ENCODE measurements at places on chromosomes 6 and 20.

DNA sequence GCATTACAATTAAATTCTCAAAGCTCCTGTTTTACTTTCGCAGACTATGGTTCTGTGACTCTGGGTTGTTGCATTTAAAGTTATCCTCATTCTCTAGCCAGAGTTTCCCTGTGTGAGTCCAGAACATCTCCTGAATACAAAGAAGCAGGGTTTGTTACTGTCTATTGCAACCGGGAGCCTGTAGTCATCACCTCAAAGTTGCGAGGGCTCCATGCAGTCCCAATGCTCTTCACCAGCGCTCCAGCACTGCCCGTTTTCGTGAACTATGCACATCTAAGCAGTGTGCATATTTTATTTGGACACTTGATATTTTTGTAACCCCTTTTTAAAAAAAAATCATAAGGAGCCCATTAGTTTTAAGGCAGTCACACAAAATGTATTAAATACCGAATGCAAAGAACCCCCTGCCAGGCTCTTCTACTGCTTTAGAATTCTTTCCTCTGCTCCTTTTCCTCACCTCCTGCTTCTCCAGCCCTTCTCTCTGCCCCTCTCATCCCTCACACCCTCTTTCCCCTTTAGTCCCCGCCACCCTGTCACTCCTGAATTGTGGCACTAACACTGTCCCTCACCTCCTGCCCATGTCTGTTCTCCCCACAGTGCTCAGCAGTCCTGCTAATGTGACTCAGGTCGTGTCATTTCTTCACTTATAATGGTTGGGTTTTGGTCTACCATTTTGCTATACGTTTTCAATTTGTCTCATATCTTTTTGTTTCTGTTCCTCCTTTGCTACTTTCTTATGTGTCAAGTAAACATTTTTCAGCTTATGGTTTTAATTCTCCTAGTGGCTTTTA lies 1.1 kb upstream of the HLA-C start:
- DNase-seq, result no peak

DNA sequence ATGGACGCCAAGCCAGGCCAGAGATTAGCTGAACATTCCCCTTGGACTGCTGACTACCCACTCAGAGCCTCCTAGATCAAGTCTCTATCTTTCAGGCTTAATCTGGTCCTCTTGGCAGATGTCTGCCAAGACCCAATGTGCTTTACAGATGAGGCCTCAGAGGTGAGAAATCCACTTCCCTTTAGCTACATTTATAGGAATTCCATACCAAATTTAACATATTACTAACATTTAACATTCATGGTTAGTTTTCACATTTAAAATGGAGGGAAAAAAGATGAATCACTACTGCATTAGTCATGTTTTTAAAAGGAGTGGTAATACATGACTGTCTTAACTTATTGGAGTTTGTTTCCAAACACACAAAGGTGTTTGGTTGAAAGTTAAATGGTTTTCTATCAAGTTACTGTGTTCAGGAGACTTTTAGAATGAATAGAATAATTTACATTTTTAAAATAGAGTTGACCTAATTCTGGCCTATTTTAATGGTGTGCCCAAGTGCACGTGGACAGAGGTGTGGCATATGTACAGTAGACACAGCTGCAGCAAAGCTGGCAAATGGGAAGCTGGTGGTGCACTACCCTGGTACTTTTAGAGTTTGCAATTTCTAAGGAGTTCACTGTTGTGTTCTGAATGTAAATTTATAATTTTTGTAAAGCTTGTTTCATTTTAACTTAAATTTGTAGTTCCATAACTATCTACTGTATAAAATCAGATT lies 41.9 kb upstream of the CALHM6 start:
- no peak for DNase-seq

- peak; percentile 34 for DNase-seq
These were observed 60.0 kb upstream of the EZR start for GRCh38 chr6:158879180-158879579.

DNA sequence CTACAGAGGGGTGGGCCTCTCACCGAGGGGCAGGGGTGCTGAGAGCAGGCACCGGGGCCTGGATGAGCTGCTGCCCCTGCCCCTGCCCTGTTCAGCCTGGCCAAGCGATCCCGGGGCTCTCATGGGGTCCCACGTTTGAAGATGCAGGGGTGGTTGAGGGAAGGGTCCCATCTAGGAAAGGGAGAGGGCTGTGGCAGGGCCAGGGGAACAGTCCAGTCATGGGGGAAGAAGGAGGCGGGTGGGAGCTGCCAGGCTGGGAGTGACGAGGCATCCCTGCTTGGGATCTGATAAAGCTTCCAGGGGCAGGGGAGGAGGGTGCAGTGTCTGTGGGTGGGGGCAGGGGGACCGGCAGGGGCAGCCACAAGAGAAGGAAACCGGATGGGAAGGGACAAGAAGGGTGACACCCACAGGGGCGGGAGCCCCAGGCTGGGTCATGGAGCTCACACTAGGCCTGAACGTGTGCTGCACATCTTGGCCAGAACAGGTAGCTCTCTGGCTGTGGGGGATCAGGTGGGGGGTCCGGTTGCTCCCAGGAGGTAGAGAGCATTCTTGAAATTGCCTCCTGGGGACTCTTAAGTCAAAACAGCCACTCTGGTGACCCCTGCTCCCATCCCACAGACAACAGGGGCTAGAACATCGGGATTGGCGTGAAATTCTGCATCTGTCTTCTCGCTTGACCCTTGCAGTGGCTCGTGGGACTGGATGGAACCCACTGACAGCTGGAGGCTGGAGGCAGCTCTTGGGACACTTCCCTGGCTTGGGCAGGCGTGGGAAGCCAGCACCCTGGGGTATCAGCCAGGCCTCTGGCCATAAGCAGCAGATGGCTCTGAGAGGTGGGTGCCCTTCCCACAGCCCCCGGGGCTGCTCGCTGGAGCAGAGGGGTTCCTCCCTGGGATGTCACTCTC lies 58.0 kb upstream of the GATA5 start:
- DNase-seq, result no peak

DNA sequence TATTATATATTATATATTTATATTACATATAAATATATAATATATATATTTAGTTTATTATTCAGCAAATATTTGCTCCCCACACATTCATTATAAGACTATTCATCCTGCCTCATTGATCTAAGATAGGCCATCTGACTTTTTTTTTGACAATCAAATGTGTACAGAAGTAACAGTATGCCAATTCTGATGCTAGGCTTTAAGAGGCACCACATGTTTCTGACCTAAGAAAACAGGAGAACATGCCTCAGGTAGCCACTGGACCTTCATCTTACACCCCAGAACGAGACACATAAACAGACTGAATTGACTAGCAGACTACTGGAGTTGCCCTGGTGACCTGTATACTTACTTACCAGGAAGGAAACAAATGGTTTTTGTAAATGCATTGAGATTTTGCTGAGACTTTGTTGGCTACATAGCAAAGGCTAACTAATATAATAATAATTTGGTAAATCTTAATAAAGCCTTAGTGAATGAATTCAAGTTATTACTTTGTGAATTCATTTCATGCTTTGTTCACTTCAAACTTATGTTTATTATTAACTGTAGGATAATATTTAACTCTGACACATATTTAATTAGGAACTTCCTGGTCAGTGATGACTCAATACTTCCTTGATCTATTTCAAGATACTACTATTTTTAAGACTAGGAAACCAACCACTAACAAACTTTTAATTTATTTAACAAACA lies 13.4 kb upstream of the MYO6 start:
- DNase-seq, result no peak

GRCh38 chr6:144477856-144478255 lies 192.7 kb downstream of the UTRN start:
- DNase-seq, result no peak

- no peak for DNase-seq
These were observed 305.8 kb downstream of the CD83 start for GRCh38 chr6:14423330-14423729.

DNA sequence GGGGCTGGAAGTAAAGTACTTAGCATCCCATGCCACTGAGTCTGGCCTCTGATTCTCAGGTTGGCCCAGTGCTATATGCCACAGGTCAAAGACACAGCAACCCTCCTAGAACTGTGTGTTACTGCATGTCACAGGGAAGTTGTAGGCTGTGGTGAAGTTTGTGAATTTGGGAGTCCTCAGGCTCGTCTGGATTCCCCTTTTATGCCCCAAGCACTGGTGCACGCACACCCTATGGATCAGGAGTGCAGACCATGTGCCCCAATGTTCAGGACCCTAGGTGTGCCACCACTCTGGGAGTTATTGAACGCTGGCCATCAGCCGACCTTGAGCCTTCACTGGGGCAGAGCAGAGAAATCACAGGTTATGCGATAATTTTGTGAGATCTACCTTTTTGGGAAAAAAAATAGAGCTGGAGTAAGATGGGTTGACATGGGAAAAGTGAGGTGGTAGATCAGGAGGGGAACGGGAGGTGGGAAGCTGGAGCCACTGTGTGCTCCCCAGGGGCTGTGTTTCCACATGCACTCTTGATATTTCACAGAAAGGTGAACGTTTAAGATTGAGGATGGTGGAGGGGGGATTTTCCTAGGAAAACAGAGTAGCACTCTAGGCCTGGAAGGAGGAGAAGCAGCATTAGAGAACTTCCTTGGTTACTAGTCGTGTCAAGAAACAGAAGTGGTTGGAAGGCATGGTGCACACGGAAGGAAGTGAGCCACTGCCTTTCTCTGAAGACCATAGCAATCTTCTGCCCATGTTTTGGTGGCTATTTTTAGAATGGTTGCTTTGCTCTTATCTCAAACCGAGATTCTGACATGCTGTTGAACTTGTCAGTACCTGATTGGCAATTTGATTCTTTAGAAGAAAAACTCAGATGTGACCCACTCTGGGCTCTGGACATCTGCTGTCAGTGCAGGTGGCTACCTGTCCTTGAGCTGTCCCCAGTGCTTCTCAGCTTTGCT lies 44.1 kb downstream of the DUSP22 start:
- no peak for DNase-seq

DNA sequence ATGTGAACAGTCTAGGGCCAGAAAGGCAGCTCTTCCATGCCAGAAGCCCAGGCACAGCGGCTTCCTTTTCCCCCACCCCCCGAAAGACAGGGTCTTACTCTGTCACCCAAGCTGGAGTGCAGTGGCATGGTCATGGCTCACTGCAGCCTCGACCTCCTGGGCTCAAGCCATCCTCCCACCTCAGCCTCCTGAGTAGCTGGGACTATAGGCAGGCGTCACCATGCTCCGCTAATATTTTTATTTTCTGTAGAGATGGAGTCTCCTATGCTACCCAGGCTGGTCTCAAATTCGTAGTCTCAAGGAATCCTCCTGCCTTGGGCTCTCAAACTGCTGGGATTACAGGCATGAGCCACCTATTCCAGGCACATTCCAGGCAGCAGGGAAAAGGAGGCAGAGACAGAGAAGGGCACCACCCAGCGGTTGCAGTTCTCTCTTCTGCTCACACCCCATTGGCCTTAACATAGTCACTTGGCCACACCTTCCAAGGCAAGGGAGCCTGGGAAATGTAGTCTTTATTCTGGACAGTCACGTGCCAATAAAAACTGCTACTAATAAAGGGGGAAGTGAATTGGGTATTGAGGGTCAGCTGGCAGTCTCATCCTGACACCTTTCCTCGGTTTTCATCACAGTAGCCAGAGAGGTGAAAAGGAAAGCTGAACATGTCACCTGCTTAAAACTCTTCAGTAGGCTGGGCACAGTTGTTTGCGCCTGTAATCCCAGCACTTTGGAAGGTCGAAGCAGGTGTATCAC lies 205.9 kb downstream of the ZMYND8 start:
- no peak for DNase-seq

GRCh38 chr6:124303971-124304370 lies 500.3 kb downstream of the NKAIN2 start:
- no peak for DNase-seq

GRCh38 chr20:40669692-40670091 lies 19.3 kb downstream of the MAFB start:
- no peak for DNase-seq

DNA sequence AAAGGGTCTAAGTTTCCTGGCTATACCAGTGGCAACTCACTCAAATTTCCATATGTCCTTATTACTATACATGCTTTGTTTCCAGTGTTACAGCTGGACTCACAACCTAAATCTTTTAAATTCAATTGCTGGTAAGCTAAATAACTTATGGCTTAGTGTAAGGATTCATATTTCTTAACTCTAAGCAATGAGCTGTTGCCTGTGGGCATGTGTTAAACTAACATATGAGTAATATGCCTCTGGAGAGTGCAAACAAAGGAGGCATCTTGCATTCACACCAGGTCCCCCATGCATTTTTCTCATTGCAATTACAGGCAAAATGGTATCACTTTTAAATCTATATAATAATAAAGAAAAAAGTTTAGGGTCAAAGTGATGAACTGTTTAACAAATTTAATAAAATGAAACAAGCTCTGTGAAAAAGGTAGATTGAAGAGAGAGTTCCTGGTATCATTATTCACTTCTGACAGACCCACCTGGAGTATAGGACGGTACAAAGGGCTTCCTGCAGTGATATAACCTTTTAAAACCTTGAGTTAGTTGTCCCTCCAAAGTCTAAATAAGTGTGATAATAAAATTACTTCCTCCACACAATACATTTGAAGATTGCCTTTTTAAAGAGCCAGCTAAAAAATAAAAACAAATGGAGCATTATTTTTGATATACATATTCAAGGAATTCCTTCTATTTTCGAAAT lies 57.6 kb upstream of the HMGCLL1 start:
- DNase-seq, result no peak

- no peak for DNase-seq
These were observed 228.1 kb downstream of the CDC5L start for GRCh38 chr6:44615621-44616020.

DNA sequence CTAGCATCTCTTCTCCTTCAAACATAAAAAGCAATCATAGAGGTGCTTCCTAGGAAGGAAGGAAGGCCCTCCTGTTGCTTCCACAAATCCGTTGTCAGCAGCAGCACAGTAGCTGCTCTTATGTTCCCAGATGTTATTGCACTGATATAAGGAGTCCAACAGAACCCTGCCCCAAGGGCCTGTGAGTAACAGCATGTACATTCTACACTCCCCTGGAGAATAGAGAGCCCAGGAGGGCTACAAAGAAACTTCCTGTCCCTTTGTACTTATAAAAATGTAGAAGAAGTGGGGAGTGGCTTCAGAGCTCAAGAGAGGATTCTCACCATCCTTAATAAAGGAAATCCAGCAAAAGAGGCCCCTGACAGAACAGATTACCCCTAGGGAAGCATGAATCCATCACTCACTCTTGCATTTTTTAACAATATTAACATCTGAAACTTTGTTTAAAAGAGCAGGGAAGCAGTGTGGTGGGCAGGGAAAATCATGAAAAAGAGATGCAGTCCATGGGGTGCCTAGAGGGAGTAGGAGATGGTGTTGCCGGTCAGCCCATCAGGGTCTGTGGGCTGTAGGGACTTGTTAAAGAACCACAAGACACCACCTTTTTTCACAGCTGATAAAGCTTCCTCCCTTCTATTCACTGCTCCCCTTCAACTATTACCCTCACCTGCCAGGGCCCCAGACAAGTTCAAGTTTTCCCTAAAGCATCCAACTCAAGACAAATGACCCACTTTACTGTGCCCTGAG lies 104.5 kb upstream of the ADGRF1 start:
- no peak for DNase-seq

GRCh38 chr6:44775121-44775520 lies 387.6 kb downstream of the CDC5L start:
- no peak for DNase-seq
